KBM-7 (cell line): ENCODE measurements at places on chromosomes 2 and 18.

GRCh38 chr2:23354554-23354953 is 30.4 kb upstream of the KLHL29 start:
- no peak for DNase-seq

DNA sequence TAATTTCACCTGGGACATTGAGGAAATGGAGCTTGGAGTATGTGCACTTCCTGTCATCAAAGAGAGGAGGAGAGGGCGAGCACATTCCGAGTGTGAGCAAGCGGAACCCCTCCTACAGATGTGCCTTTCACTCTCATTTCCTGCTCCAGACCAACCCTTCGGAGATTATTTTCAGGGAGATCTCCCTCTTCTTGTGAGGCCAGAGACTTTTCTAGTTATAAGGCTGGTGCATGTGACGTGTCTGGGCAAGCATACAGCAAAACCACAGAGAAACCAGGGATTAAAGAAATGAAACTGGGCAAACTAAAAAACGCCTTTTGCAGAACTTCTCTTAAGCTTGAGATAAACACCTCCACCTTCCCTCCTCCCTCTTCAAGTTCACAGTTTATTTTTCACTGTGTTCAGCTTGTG is 409.2 kb upstream of the TCF4 start:
- peak; percentile 73 for DNase-seq

DNA sequence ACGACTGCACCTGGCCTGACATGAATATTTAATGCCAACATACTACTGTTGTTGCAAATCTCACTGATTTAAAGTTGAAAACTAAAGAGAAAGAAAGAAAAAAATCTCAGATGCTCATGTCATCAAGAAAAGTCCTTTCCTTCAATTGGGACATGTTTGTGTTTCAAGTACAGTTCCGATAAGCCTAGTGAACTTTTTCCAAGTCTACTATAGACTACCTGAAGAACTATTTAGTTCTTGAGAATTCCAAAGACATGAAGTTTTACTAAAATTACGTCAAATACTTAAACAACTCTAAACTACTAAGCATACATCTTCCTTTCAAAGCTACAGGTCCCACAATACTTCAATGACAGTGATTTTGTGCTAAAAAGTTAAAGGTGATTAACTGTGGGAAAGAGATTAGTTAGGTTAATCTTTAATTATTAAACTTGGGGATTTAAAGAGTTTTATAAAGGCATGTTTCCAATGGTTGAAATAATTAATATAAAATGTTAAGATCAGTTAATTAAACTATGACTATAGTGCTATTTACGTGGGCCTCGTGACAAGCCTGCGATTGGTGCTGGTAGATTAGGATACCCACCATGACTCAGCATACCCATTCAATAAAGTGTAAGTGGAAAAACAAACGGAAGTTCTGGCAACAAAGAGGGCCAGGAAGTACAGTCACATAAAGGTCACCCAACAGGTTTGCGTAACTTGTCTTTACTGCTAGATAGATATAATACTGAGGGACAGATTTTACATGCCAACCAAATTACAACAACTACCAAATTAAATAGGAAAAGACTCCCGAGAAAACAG is 55.5 kb downstream of the SEPTIN10 start:
- peak; percentile 50 for DNase-seq

- no peak for DNase-seq
Measured at GRCh38 chr2:28565720-28566295, 69.9 kb downstream of the PLB1 start.

GRCh38 chr2:216634370-216635148 is 1.3 kb downstream of the IGFBP2 start:
- peak; percentile 29 for DNase-seq

GRCh38 chr2:157751462-157752058 is 122.9 kb upstream of the ACVR1C start:
- DNase-seq = peak; percentile 31

GRCh38 chr2:190996947-190997346 is 17.0 kb downstream of the STAT1 start:
- DNase-seq = no peak

- DNase-seq = no peak
Measured at GRCh38 chr18:48441405-48441881, 32.3 kb upstream of the ZBTB7C start.

- no peak for DNase-seq
Measured at GRCh38 chr2:241612156-241613016, 24.6 kb downstream of the THAP4 start.

GRCh38 chr2:197628043-197628500 is 47.3 kb downstream of the RFTN2 start:
- no peak for DNase-seq
